T1000 (cell line): ENCODE measurements at places on chromosomes 2 and 18.

DNA sequence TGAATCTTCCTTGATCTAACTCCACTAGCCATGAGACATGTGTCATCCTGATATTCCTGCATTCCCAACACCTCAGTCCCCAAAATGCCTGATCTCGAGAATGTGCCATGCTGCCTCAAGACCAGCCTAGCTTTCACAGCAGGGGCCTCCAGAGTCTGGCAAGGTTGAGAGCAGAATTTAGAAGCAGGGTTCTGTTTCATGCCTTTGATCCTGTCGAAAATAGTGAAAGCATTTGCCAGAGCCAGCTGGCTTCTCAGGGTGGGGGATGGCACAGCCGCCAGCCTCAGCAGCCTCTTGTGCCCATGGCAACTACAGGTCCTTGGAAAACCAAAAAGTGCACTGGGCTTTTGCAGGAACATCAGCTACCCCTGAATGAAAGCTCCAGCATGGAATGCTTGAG, 143.5 kb downstream of the RTN4 start:
- DNase-seq = no peak

DNA sequence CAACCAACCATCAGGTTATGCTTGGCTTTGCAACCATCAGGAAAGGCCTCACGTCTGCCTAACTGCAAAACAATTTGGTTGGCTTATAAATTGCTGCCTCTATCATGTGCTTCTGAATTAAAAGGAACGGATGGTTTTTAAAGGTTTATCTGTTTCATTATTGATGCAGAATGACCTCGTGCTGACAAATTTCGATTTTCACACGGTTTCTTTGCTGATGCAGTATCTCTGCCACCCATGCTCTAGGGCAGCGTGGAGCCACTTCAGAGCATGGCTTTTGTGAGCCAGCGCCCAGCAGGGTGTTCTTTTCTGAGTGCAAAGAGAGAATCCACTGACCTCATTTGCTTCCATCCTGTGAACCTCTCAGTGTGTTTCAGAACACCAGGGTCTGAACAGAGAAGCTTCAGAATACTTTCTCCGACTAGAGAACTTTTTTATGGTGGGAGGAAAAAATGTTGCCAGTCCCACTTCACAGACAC, 143.1 kb upstream of the L3MBTL4 start:
- no peak for DNase-seq

DNA sequence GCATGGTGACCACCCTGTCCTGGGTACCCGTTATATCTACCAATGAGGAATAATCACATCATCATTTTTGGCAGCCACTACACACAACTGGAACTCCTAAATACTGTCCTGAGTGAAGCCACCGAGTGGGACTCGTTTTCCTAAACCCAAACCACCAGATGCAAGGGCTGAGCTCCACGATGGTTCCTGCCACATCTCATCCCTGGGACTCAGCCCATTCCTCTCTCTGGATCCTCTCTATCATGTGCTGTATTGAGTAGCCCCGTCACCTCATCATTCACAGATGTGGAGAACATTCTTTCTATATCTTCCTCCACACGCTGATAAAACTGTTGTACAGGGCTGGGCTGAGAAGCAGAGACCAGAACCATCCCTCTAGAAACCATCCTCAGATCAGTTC, 79.4 kb upstream of the SMAD7 start:
- DNase-seq = no peak

DNA sequence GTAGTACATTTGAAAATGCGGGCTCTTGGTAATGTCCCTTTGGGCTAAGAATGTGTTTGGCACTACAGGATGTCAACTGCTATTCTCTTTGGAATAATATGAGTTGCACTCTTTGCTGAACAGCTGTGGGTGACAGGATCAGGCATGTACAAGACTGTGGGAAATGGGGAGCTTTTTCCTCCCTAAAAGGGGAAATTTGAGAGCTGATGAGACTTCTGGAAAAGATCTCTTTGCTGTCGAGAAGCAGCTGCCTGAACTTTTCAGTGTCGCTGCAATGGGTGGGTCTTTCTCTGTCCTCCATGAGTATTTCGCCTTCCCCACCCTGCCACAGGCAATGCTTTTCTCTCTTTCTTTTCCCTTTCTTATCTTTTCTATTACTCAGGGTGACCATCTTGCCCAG, 762.2 kb upstream of the GCFC2 start:
- no peak for DNase-seq

- no peak for DNase-seq
These were observed 164.2 kb upstream of the KLHL14 start for GRCh38 chr18:32937066-32937465.

- no peak for DNase-seq
These were observed 362.3 kb downstream of the MYCN start for GRCh38 chr2:16302431-16303272.

DNA sequence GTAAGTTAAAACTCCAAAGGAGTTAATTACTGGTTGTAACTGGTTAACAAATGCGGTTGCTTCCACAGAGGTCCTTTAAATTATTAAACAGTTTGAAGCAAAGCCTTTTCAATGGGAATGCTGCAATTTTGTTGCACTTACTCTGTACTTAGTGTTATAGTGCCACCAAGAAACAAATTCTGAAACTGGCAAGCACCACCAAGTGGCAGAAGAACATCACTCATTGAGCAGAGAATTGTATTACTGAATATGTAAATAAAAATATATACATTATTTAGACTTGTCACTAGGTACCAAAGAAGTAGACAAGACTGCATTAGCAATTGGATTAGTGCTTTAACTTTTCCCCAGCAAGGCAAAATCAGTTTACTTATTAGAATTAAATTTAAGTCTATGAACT, 2.6 kb upstream of the TMEFF2 start:
- no peak for DNase-seq

- no peak for DNase-seq
These were observed 325.0 kb upstream of the PKDCC start for GRCh38 chr2:41722668-41723369.

DNA sequence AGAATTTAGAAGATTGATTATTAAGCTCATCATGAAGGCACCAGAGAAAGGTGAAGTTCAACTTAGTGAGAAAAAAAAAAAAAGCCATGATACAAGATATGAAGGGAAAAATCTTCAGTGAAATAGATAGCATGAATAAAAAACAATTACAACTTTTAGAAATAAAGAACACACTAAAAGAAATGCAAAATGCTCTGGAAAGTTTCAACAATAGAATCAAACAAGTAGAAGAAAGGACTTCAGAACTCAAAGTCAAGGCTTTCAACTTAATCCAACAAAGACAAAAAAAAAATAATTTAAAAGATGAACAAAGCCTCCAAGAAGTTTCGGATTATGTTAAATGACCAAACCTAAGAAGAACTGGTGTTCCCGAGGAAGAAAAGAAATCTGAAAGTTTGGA, 105.5 kb downstream of the GRB14 start:
- no peak for DNase-seq

GRCh38 chr2:88036606-88037005, 19.0 kb downstream of the KRCC1 start:
- DNase-seq = no peak

- DNase-seq = no peak
These were observed 48.4 kb downstream of the TMEM17 start for GRCh38 chr2:62457556-62457955.

DNA sequence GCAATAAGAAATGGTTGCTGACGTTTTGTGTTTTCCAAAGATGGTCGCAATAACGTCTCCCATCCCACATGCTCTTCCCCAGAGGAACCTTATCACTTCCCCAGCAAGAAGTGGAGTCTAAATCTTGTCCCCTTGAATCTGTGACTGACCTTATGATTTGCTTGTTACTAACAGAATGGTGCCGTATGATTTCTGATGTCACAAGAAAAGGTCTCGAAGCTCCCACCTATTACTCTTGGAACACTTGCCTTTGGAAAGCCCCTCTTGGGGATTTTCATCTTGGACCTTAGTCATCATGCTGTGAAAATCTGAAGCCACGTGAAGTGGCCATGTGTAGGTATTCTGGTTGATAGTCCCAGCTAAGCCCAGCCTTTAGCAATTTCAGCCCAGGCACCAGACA, 86.2 kb upstream of the GLS start:
- no peak for DNase-seq

GRCh38 chr2:121253674-121254240, 31.2 kb downstream of the TFCP2L1 start:
- DNase-seq = no peak

DNA sequence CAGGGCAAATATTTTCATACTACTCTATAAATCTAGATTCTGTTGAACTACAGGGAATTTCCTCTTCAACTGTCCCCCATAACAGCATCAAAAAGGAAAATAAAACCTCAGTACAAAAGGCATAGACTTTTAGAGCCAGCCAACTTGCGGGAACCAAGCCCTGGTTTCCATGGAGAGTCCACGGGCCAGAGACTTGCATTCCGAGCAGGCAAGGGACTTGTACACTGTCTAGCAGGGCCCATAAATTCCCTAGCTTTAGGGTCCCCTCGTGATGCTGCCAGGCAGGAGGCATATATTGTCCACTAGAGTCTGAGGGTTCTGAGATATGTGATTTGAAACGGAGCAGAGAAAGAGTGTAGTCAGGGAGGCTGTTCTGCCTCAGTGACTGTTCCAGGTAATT, 153.1 kb upstream of the SLC14A2 start:
- DNase-seq = no peak

GRCh38 chr2:96264656-96265348, 995 bp downstream of the TMEM127 start:
- DNase-seq = peak; percentile 11
